Natural killer cell treated with Interleukin-12 subunit alpha and Interleukin-12 subunit beta and Interleukin-15 and Interleukin-18, amount 100 ng/mL, for 72 hours (primary cell): ENCODE measurements at places on chromosomes 16 and 17. TPM values are rescaled to one million over a fixed set of nuclear protein-coding genes. Genes with fewer than 3 reads are reported as not detected.

GSG1L gene
- total RNA-seq, result not detected

KAT7 gene
- total RNA-seq, result 75.8 TPM

GDPD3 gene
- 1.6 TPM for total RNA-seq

KRTAP3-2 gene
- not detected for total RNA-seq

PRR35 gene
- 0.12 TPM for total RNA-seq

MT1E gene
- total RNA-seq, result 58.5 TPM

GRCh38 chr17:81138083-81138482 lies 27.2 kb upstream of the PVALEF start:
- H3K4me3 ChIP-seq, result no peak overlapping the region
- H3K4me1 ChIP-seq, result peaks cover 7% of the 10 kb centered on the region
- no peak overlapping the region for H3K27ac ChIP-seq
- H3K27me3 ChIP-seq, result no peaks in the 10 kb centered on the region
- no peaks in the 10 kb centered on the region for H3K36me3 ChIP-seq
- DNase-seq, result no peak

GRCh38 chr16:4837733-4838501 lies 9.2 kb downstream of the GLYR1 start:
- DNase-seq, result no peak
- no peak overlapping the region for H3K4me3 ChIP-seq
- H3K36me3 ChIP-seq, result peaks cover 20% of the 10 kb centered on the region

GRCh38 chr16:25925421-25925820 lies 233.7 kb downstream of the HS3ST4 start:
- H3K4me1 ChIP-seq, result no peaks in the 10 kb centered on the region
- H3K36me3 ChIP-seq, result no peaks in the 10 kb centered on the region

DNA sequence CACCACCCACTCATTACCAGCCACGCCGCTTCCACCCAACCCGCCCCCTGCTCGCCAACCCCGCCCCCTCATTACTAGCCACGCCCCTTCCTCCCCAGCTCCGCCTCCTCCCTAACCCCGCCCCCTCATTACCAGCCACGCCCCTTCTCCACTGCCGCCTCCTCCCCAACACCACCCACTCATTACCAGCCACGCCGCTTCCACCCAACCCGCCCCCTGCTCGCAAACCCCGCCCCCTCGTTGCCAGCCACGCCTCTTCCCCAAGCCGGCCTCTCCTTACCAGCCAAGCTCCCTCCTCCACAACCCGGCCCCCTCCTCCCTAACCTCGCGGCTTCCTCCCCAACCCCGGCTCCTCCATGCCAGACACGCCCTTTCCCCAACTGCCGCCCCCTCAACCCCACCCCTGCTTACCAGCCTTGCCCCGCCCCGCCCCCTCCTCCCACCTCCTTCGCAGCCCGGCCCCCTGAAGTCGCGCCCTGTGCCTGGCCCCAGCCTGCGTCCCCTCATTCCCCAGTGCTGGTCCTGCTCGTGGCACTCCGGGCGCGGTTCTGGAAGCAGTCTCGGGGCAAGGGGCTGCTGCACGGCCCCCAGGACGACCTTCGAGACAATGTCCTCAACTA lies 7.3 kb downstream of the SLC22A31 start:
- no peak overlapping the region for H3K27ac ChIP-seq
- peak overlapping the region; percentile 22 for H3K4me3 ChIP-seq
- H3K36me3 ChIP-seq, result no peaks in the 10 kb centered on the region

- H3K27me3 ChIP-seq, result peaks cover 9% of the 10 kb centered on the region
- H3K4me3 ChIP-seq, result no peak overlapping the region
- H3K4me1 ChIP-seq, result no peaks in the 10 kb centered on the region
- no peak for DNase-seq
- no peak overlapping the region for H3K27ac ChIP-seq
Measured at GRCh38 chr17:74424657-74425056, 7.2 kb upstream of the GPRC5C start.

DNA sequence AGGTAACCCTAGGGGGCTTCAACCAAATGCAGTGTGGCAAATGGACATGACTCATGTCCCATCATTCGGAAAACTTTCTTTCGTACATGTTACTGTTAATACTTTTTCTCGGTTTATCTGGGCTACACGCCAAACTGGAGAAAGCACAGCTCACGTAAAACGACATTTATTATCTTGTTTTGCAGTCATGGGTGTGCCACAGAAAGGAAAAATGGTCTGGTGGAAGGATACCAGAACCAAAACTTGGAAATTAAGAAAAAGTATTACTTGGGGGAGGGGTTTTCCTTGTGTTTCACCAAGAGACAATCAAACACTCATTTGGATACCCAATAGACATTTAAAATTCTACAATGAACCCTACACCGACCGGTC lies 23.6 kb downstream of the ALOX15B start:
- peak overlapping the region; percentile 3 for H3K4me3 ChIP-seq
- no peak for DNase-seq
- peaks cover 37% of the 10 kb centered on the region for H3K27me3 ChIP-seq
- H3K4me1 ChIP-seq, result peaks cover 9% of the 10 kb centered on the region
- H3K36me3 ChIP-seq, result no peaks in the 10 kb centered on the region
- no peak overlapping the region for H3K27ac ChIP-seq

- DNase-seq, result no peak
- H3K4me3 ChIP-seq, result no peak overlapping the region
- no peaks in the 10 kb centered on the region for H3K4me1 ChIP-seq
- H3K36me3 ChIP-seq, result no peaks in the 10 kb centered on the region
- H3K27ac ChIP-seq, result no peak overlapping the region
Measured at GRCh38 chr16:5678371-5678770, 580.8 kb upstream of the EEF2KMT start.

DNA sequence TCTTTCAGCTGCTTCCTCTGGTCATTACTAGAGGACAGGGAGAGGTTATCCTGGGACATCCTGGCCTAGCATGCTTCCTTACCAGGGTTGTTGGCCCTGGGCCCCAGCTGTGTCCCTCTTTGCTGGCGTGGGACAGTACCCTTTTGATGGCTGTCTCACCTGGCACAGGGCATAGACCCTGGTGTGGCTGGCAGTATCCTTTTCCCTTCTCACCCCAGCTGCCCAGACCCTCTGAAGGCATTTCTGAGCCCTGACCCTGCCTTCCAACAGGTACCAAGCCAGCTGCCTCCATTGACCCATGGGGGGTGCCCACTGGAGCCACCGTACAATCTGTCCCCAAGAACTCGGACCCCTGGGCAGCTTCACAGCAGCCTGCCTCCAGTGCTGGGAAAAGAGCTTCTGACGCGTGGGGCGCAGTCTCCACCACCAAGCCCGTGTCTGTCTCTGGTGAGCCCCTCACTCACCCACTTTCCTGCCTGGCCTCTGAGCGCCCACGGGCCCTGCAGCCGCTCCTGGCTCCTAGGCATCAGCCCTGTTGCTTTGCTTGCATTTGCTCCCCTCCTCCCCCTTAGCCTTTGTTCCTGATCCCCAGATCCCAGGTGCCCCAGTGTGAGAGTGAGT lies 34.0 kb downstream of the B9D1 start:
- H3K27me3 ChIP-seq, result peaks cover 4% of the 10 kb centered on the region
- no peaks in the 10 kb centered on the region for H3K4me1 ChIP-seq
- H3K4me3 ChIP-seq, result no peak overlapping the region
- H3K36me3 ChIP-seq, result peaks cover 7% of the 10 kb centered on the region
